ENCODE measurements at places on chromosomes 2 and 18.

DNA sequence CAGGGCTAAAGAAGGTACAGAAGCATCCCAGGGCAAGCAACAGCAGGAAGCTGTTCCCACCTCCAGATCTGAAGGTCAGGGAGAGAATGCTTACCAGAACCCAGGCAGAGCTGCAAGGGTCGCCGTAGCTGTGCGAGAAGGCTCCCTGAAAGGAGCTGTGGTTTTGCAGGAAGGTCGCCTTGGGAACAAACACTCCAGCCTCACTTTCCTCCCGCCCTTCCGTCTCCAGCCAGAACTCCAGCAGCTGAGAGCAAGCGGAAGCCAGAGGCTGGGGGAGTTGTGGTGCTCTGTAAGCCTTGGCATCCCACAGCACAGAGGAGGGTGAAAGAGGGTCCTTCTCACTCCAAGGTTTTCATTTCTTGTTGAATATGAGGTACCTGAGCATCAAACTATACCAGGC, 18.3 kb upstream of the ICOS start:
- no peak for DNase-seq

- no peak for DNase-seq
These were observed 38.5 kb upstream of the ZNF396 start for GRCh38 chr18:35415511-35416073.

- DNase-seq, result no peak
These were observed 96.0 kb downstream of the INHBB start for GRCh38 chr2:120441744-120442471.

DNA sequence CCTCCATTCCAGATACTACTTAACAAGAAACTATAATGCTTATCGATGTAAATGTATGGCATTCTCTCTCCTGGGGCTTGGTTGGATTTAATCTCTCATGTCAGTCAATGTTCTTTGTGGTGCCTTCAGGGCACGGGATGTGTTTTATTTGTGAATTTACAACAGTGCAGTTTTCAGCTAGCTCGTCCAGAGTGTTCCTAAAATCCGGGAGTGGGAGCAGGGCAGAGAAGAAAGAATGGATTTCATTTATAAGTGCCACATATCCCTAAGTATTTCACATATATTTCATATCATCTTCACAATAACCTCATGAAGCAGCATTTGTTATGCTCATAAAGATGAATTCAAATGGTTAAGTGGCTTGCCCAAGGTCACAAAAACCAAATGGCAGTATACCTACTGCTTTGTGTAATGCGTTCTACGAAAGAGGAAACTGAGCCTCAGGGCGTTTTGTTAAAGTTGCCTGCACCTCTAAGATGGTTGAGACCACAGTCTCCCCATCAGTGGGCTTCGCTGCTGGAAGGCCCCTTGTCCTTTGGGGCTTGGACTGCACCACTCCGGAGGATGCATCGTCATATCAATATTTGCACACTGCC, 134.7 kb upstream of the MGAT5 start:
- no peak for DNase-seq

DNA sequence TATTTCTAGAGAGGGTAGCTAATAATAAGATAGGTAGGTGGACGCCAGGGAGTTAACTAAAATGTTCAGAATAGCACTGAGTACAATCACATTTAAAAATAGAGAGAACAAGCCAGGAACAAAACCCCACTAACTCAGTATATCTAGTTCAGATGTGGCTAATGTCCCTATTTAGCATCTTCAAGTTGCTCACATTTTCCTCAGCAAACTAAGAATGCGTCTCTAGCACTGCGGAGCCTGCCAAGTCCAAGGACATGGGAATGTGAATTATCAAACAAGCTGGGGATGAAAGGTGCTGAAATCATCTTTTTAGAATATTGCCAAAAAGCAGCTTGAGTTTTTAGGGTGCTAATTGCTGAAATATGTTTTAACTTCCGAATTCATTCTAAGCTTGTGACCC, 398.5 kb upstream of the FIGN start:
- DNase-seq, result no peak

GRCh38 chr18:80196528-80197320, 50.6 kb downstream of the PARD6G start:
- DNase-seq, result no peak

GRCh38 chr2:19576411-19576810, 218.0 kb upstream of the OSR1 start:
- DNase-seq, result no peak

DNA sequence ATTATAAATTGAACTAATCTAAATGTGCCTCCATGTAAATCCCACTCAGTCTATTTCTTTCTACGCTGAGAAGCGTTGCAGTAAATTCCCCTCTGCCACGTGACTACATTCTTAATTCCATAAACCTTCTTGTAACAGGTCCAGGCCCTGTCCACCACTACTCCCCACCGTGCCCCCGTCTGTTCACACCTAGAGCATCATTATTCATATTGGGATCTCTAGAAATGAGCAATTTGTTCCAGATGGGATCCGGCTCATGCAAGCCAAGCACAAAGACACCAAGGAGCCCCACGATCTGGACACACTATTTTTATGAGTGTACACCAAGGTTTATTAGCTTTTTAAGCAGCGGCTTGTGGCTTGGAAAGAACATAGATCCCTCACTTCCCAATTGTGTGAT, 38.2 kb downstream of the BOLA3 start:
- no peak for DNase-seq

- DNase-seq, result no peak
These were observed 36.1 kb upstream of the CAB39 start for GRCh38 chr2:230676546-230676945.

DNA sequence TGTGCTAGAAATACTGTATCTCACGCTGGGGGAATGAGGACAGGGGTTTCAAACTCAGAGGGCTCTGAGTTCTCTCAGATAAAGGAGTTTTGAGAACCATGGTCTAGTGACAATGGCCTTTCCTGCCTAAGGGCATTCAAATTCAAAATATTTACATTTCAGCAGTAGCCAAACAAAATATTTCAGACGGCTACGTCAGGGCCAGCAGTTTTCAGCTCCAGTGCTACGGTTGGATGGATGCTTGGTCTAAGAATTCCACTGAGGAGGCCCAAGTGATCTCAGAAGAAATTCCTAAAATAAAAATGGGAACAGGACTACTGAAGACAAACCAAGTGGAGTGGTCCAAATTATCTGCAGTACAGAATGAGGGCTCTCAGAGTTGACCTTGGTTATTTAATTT, 41.1 kb upstream of the SCG2 start:
- DNase-seq, result no peak

- no peak for DNase-seq
These were observed 104.0 kb downstream of the DYSF start for GRCh38 chr2:71557321-71557720.

DNA sequence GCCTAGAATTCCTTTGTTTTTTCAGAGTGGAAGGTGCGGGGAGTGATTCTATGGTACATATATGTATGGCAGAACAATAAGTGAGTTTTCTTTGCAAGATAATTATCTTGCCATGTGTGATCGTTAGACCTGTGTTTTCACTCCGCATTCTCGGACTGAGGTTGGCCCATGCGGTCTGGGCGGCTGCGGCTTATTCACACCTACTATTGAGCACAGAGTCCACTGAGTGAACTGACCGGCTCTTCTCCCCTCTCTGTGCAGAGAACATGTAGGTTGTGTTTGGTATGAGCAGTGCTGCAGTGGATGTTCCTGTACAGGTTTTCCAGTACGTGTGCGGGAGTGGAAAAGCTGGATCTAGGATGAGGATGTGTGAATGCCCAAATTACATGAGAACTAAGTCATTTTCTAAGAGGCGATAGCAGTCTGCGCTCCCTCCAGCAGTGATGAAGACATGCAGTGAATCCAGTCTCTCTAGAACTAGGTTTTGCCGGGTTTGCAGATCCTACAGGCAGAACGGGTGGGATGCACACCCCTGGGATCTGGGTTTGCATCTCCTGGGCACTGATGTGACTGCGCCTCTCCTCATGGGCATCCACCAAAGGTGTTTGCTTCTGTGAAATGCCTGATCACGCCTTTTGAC, 27.1 kb downstream of the MTERF4 start:
- no peak for DNase-seq

DNA sequence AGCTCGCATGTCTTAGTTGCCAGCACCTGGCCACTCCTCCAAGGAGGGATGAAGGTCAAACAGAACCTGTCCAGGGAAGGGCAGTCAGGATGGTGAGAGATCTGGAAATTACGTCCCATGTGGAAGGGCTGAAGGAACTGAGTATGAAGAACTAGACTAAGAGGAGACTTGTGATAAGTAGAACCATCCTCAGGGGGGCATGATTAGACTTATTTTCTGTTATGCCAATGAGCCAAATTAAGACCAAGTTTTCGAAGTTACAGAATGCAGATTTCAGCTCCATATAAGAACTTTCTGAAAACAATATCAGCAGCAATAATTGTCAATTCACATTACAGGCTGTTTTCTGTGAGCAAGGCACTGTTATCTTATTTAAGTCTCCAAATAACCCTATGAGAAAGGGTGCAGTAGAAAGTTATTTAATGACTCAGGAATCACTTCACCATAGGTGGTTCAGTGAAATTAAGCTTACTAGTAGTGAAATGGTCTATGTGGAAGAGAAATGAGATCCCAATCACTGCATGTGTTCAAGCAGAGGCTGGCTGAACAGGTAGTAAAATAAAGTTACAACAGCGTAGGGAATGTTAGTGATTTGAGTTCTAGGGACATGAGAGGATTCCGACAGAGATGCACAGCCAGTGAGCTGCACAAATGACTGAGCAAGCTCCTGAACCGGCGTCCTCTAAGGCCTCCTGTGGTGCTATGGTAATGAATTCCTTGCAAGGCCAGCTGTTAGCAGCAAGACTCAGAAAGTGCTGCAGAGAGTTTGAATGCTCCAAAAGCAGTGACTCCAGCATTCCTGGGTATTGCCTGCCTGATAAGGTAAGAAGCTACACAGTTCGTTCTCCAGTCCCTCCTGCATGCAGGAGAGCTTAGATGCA, 4.5 kb upstream of the DYM start:
- no peak for DNase-seq

GRCh38 chr2:41925712-41926111, 122.1 kb upstream of the PKDCC start:
- DNase-seq, result no peak

DNA sequence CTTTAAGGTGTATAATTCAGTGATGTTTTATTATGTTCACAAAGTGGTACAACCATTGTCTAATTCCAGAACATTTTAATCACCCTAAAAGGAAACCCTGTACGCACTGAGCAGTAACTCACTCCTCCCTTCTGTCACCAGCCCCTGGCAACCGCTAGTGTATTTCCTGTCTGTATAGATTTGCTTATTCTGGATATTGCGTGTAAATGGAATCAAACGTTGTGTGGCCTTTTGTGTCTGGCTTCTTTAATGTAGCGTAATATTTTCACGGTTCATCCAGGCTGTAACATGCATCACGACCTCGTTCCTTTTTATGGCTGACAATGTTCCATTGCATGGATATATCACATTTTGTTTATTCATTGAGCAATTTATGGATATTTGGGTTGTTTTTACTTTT, 8.3 kb downstream of the ZDBF2 start:
- DNase-seq, result no peak

GRCh38 chr2:146246736-146247523, 1597.9 kb upstream of the ACVR2A start:
- no peak for DNase-seq

DNA sequence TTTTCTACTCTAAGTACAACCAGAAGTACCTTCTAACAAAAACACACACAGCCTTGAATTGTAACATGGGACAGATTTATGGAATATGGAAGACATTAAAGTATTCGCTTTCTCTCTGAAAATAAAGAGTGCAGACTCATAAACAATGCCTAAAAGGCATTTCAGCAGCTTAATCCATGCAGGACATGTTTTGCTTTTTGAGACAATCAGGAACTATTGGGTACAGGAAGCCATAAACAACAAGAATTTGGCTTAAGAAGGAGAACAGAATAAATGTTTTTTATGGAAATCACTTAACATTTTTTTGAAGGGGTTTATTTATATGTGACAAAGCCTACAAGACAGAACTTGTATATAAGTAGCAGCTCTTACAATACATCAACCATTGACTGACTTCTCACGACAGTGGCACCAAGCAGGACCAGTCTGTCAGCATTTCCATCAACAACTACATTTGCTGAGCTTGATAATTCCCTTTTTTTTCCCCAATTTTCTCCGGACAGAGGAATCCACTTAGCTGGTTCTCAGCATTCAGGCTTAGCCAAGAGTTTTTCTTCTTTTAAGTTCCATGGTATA, 140.1 kb downstream of the EXOC6B start:
- DNase-seq, result no peak

DNA sequence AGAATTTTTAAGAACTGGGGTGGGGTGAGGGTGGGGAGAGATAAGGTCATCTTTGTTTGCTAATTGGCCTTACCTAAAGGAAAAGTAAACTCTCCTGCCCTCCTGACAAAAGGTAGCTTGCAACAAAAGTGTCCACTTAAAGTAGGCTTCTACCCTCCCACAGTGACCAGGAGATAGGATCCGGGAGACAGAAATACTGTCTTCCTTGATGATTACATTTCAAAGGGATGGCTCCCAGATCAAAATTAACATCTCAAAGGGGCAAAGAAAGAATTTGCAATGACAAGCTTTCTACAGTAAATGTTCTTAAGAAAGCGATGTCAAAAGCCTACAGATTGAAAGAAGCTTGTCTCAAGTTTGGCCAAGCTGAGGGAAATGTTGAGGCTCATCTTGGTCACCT, 775.3 kb downstream of the CPS1 start:
- DNase-seq, result no peak

- DNase-seq, result no peak
These were observed 35.7 kb upstream of the SLC8A1 start for GRCh38 chr2:40487602-40488001.

GRCh38 chr2:240390091-240391073, 45.1 kb upstream of the GPC1 start:
- DNase-seq, result no peak

DNA sequence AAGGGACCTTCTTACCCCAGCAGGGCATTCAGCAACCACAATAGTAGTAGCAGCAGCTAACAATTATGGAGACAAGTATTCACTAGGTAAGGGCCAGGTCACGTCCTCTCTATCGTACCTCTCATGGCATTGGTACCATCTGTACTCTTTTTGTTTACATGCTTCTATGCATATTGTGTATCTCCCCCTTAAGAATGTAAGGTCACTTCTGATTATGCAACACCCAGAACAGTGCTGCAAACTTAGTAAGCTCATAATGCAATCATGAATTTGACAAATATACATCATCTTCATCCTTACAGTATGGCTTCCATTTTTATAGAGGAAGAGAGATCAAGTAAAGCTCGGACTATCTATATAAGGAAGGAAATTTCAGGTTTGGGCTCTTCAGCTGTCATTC, 46.1 kb downstream of the SPRED2 start:
- no peak for DNase-seq
